CD4-positive, alpha-beta T cell treated with Interleukin-2 at 100 ng/mL for 4 hours (primary cell): ENCODE measurements at places on chromosomes 4 and X.

- DNase-seq = no peak
Measured at GRCh38 chr4:25015012-25015411, 15.7 kb downstream of the LGI2 start.

DNA sequence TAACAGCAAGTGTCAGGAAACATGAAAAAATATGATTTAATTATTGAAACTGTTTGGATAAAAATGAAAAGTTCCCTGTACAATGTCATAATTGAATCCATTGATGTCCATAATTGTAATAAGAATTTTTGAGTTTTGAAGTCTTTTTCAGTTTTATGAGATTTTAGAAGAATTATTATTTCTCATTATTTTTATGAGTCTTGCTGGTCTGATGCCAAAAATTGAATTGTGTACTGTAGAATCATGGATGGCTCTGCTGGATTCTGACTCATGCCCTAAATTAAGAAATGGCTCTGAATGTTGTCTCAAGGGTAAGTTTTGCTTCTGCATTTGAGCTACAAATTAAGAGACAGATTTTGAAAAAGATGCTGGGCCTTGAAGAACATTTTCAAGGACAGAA, 132.8 kb upstream of the MAP9 start:
- DNase-seq = no peak

- DNase-seq = no peak
Measured at GRCh38 chr4:69322055-69322454, 41.8 kb downstream of the UGT2B28 start.

GRCh38 chr4:15254236-15254880, 173.5 kb upstream of the C1QTNF7 start:
- DNase-seq = no peak

- peak; percentile 47 for DNase-seq
Measured at GRCh38 chr4:110058677-110059076, 139.7 kb downstream of the ELOVL6 start.

GRCh38 chrX:22134681-22135080, 102.6 kb downstream of the PHEX start:
- DNase-seq = no peak

- no peak for DNase-seq
Measured at GRCh38 chr4:105417624-105418023, 56.2 kb downstream of the PPA2 start.

DNA sequence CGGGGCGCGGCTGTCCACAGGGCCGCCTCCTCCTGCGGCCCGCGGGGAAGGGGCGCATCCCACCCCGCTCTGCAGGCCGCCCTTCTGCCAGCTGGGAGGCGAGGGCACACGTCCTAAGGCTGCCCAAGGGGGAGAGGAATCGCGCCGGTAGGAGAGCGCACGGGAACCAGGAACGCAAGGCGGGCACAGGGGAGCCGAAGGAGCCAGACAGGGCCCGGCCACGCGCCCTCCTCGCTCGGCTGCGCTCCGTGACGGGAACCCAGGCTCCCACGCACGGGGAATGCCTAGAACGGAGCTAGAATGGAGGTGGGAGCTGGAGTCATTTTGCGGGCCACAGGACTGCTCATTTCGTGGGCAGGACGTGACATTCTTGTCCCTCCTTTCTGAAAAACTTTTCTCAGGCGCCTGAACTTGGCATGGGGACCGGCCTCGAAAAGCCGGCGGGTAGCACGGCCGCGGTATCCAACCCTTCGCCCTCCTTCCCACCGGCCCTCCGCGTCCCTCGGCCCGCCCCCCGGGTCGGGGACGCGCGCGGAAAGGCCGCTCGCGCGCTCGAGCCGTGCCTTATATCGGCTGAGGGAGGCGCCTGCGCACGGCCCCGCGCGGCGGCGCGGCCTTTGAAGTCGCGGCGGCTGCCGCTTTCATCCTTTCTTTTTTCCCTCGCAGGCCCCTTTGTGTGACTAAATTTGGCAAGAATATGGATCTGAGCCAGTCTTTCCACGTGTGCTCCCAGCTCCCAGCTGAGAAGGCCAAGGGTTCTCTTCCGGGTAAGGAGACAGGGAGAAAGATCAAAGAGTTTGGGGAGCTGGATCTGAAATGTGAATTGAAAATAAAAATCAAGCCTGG, 4.2 kb upstream of the LEF1 start:
- peak; percentile 53 for DNase-seq

GRCh38 chr4:181752516-181752915, 490.7 kb upstream of the TENM3 start:
- no peak for DNase-seq

DNA sequence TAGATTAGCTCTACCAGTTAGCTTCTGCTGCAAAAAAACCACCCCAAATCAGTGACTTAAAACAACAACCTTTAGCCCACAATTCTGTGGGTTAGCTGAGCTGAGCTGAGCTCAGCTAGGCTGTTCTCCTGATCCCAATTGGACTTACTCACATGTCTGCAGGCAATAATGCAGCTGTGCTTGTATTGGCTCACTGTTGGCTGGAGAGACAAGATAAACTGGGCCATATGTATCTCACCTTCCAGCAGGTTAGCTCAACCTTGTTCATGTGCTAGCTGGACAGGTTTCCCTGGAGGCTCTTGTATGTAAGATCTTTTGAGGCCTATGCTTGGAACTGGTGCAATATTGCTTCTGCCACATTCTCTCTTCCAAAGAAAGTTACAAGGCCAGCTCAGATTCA, 261.5 kb upstream of the ADGRL3 start:
- no peak for DNase-seq

- DNase-seq = no peak
Measured at GRCh38 chr4:6342530-6343293, 73.1 kb downstream of the WFS1 start.

DNA sequence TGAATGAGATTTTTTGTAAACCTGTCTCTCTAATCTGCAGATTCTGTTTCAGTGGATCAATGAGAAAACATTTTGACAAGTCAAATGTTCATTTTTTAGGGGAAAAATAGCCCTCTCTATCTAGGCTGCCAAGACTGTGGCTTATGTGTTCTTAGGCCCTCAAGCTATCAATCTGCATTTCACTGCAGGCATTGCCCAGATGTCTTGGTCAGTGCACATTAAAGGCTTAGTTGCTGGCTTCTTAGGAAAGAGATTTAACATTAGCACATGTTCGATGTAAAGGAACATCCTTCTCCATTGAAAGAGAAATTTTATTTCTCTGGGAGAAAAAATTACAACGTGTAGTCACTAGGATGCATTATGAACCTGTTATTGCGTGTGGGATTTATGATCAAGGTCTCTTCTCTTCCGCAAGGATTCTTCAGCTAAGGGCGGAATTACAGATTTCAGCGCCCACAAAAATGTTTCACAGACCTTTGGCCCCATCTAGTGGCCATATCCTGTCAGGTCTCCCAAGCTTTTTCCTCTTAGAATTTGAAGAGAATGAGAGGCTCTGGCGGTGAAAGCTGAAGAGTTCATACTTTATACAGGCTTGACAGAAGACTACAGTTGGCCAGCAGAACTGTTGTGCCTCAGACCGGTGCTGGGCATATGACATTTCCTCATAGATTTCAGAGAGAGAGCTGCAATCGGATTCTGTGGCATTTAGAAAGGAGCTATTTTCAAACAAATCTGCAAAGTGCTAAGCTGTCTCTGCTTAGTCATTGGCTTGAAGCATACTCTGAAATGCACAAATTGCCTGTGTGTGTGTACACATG, 144.6 kb upstream of the NOCT start:
- peak; percentile 53 for DNase-seq

GRCh38 chr4:23978002-23978401, 88.2 kb upstream of the PPARGC1A start:
- DNase-seq = no peak

DNA sequence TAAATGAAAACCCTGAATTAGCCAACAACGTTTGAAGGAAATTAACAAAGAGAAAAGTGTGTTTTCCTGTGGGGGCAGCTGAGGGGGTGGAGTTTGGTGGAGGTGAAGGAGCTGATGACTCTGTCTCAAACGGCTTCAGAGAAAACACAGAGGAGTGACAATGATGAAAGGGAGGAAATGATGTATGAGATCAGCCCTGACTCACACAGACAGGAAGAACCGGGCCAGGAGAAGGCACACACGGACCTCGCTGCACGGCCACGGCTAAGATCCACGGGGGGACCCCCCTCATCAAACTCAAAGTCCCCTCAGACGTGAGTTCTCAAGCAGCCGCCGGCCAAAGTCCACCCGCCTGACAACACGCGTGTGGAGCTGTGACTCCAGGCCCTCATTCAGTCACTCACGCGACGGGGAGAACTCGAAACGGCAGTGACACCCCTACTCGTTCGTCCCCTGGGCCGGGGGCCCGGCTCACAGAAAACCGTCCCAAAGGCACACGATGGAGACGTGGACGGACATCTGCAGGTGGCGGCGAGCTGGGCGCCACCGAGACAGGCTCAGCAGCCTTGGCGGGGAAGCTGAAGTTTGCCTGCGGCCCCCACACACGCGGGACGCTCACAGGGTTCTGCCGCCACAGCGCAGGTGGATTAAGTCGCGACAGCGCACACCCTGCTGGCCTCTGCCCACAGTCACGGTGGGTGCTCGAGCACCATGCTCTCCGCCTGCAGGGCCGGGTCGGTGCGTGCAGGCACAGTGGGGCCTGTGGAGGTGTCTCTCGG, 28.8 kb downstream of the PPP2R3B start:
- DNase-seq = peak; percentile 58

DNA sequence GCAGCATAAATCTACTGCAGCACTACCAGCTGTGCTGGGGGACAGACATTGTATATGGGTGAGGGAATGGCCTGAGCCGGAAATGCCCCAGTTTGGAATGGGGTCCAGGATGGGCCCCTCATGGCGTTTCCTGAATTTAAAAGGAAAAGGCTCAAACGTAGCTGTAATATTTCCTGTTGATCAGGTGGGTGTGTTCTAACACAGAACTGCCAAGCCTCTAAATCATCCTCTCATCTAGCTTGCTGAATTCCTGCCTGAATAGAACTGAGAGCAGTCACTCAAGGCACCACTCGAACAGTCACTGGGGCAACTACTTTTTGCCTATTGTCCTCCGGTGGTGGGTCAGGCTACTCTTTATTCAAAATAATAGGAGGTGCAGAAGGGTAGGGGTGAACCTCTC, 28.7 kb downstream of the ADH6 start:
- no peak for DNase-seq

DNA sequence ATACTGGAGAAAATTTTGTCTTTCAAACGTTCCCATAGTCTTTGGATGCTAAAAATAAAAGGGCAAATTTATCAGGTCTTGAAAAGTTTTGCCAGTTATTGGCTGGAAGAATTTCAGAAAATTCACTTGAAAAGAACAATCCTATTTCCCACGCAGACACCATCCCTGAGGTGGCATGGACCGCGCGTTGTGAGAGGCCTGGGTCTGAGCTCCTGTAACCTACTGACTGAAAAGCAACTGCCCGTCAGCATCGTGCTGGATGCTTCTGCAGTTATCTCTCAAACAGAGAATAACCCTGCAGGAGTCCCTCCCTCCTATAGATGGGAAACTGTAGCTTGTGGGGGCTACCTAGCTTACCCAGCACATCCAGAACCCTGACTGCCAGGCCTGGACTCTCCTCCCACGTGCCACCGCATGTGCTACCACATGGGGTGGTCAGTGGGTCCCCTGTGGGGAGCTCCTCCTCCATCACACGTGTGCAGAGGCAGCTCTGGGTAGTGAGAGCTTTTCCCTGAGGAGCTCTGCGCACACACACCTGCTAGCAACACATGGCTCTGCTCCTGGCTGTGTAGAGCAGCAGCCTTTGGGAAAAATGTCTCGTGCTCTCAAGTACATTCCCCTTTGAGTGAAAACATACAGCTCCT, 36.1 kb downstream of the NSG1 start:
- no peak for DNase-seq

- no peak for DNase-seq
Measured at GRCh38 chrX:116272322-116272721, 101.8 kb downstream of the AGTR2 start.

DNA sequence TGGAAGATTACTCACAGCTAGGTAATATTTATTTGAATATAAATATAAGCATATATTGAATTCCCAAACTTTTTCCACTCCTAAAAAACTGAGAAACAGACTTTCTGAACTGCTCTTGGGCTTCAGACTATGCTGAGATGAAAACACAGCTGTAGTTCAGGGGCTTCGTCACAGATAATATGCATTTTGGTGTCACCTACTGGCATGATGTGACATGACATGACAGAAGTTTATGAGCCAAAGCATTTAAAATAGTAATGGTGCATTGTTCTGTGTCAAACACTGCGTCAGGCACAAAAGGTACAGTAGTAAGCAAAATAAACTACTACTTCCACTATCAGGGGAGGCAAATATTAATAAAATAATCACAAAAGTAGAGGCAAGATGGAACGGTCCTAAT, 171.3 kb downstream of the BTC start:
- peak; percentile 32 for DNase-seq

DNA sequence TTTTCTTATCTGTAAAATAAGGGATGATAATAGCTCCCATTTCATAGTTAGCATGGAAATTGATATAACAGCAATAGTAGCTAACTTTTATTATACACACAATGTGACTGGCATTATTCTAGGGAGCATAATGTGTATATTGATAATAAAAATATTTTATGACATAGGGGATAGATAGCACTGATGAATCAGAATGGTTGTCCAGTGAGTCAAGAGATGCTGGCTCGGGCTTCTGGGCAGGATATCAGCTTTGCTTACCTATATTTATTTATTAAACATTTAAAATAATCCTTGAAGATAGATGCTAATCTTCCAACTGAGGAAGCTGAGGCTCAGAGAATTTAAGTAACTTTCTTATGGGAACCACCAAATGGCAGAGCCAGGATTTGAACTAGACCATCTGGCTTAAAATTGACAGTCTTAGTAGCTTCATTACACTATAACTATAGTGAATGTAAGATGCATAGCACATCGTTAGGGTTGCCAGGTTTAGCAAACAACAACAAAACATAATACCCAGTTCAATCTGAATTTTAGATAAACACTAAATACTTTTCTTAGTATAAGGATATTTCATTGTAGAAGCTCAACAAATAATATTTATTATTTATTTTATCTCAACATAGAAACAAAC, 2.7 kb downstream of the AFP start:
- no peak for DNase-seq

DNA sequence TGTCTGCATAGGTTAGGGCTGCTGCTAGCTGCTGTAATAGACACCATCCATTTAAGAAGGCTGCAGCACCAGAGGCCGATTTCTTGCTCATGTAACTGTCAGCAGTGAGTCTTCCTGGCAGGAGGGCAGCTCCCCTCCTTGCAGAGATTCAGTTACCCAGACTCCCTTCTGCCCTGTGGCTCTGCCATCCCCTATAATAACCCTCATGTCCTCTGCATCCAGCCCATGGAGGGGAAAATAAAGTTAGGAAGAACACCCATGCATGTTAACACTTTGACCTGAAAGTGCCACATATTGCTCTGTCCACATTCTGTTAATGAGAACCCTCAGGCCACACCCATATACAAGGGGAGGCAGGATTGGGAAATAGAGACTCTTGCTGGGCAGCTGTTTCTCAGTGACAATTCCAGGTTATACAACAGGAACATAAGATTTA, 5.4 kb downstream of the STBD1 start:
- no peak for DNase-seq

DNA sequence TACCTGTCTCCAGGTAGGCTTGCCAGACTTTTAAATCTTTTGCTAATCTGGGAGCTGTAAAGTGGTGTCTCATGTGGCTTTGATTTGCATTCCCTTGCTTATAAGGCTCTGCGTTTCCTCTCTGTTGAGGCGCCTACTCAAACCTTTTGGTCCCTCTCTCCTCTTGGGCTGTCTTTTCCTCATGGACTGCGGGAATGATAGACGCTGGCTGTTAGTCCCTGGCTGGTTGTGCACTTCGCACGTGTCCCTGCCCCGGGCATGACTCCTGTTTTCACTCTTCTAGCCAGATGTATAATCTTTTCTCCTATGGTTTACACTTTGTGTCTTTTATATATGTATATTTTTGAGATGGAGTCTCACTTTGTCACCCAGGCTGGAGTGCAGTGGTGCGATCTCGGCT, 39.7 kb downstream of the RGS12 start:
- DNase-seq = no peak
